Activated naive CD4-positive, alpha-beta T cell treated with Interleukin-2 at 50 U/mL for 16 hours (primary cell): ENCODE measurements at places on chromosomes 12 and 14.

GRCh38 chr12:4356041-4356327 lies 23.5 kb downstream of the FGF23 start:
- DNase-seq = peak; percentile 44

GRCh38 chr12:41076114-41076513 lies 112.0 kb upstream of the PDZRN4 start:
- no peak for DNase-seq

GRCh38 chr14:37707716-37708115 lies 112.3 kb downstream of the TTC6 start:
- DNase-seq = no peak

- no peak for DNase-seq
Measured at GRCh38 chr12:131530041-131530332, 180.9 kb upstream of the SFSWAP start.

DNA sequence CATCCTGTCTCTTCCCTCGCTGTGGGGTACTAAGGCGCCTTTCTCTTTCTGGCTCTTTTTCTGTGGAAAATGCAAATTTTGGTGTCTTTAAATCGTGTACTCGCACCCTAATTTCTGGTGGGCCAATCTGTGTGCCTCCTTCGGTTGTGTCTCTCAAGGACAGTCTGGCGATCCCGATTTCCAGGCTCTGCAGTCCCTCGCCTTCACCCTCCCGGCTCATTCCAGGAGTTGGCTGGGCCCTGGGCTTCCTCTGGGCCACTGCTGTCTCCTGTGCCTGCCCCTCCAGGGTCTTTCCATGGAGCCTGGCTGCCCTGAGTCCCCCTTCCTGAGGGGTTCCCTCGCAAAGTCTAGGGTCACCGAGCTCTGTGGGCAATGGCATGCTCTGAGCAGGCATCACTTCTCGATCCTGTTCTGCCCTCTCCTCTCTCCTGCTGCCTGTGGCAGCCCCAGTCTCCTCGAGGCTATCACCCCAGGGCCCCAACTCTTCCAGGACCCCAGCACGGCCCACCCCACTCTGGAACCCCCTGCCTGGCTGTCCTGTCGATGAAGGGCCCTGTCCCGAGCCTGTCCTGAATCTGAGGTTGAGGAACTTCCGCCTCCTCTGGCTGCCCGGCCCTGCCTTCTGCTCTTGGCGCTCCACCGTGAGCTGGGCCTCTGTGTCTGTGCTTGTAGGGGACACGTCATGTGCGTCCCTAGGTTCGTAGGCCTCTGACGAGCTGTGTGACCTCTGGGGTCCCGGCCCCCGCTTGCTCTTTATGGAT lies 24.1 kb downstream of the AHNAK2 start:
- no peak for DNase-seq

- no peak for DNase-seq
Measured at GRCh38 chr12:106389151-106389550, 31.6 kb downstream of the POLR3B start.

GRCh38 chr14:80545935-80546854 lies 334.9 kb upstream of the DIO2 start:
- DNase-seq = no peak

DNA sequence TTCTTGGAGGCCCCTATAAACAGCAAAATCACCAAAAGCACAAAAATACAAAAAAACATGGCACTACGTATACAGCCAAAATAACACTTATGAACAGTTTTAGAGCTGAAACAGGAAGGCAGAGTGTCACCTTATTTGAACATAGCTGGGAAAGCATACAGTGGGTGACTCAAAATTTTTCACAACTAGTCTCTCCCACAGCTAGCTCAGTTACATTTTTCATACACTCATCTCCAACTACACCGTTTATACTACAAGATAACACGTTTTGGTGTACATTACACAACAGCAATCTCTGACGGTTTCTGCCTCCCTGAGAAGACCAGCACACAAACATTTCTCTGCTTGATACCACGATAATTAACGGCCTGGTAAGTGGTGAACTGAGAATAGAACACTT lies 2.9 kb downstream of the RAD52 start:
- no peak for DNase-seq

DNA sequence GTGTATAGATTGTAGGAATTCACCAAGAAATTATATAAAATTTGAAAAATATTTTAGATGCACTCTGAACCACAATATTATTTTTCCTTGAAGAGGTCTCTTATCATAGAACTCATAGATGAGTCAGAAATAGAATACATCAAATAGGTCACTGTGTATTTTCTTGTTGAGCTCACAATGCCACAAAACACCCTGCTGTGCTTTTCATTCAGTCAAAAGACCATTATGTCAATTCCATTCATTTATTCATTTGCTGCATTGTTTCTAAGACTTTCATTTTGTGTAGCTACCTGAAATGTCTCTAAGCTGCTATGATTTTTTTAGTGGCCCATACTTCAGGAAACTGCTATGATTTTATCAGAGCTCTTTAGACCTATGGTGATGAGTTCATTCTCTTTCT lies 231.9 kb upstream of the AVPR1A start:
- DNase-seq = no peak

DNA sequence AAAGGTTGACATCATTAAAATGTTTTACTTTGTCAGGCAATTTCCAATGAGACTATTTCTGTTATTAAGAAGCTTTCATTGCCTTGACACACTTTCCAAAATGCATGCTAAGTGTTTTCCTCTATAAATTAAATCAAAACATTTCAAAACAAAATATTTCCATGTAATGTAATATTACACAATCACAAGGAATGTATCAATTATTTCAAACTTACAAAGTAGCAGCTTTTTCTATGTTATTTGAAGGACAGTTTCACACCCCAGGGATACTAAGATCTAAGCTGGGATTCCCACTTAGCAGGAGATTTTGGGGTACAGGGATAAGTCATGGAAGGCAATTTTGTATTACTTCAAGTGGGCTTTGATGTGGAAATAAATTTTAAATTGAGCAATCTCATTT lies 144.9 kb downstream of the FOXG1 start:
- no peak for DNase-seq

GRCh38 chr14:32622742-32623141 lies 293.6 kb downstream of the AKAP6 start:
- DNase-seq = no peak

DNA sequence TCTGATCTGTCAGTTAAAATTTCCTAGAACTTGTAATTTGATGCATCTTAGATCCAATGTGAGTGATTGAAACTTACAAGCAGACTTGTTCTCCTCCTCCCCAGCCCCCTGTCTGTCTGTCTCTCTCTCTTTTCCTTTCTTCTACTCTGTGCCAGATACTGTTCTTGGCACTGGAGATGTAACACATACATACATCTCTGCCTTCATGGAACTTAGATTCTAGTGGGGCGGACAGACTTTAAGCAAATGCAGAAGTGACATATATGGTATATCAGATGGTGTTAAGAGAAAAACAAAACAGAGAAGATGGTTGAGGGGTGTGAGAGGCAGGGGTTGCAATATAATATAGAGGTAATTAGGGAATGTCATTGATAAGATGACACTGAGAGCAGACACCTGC lies 6.6 kb downstream of the CHST11 start:
- no peak for DNase-seq
